ENCODE measurements at places on chromosomes 4 and X.

GRCh38 chr4:2946812-2947600, 16.2 kb downstream of the NOP14 start:
- no peaks in the 10 kb centered on the region for H3K27me3 ChIP-seq
- no peak for DNase-seq
- H3K4me1 ChIP-seq: no peaks in the 10 kb centered on the region
- no peak overlapping the region for H3K27ac ChIP-seq
- no peak overlapping the region for H3K4me3 ChIP-seq

DNA sequence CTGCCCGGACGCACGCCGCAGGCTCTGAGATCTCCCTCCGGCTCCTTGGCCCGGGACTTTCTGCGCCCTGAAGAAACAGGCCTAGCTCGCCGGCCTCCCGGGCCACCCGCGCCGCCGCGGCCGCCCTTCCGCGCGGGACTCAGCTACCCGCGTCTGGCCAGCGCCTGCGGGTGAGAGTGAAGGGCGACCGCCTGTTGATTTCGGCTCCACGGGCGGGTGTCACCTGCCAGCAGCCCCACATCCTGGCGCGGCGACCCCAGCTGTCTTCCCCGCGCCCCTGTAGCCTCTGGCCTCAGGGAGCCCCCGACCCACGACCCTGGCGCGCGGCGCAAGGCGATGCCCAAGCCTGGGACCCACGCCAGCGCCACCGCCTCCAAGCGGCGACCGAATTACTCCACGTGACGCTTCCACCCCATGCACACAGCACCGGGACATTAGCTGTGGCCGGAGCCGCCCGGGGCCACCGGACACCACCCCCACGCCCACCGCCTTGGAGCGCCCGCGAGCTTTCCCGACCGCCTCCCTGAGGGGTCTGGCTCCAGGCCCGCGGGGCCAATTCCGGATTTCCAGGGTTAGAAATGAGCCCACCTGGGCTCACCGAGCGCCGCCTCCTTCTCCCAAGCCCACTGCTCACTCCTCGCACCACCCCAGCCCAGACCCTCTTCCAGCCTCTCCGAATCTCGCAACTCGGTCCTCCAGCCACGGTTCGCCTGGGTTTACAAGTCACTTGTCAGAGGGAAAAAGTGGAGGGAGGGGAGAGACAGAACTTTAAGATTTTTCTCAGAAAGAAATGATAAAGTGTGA, 10.2 kb downstream of the ARX start:
- peaks cover 13% of the 10 kb centered on the region for H3K4me1 ChIP-seq
- H3K27ac ChIP-seq: no peak overlapping the region
- H3K36me3 ChIP-seq: no peaks in the 10 kb centered on the region
- no peak overlapping the region for H3K4me3 ChIP-seq

GRCh38 chr4:9919047-9919446, 102.2 kb downstream of the SLC2A9 start:
- H3K4me3 ChIP-seq: no peak overlapping the region
- H3K4me1 ChIP-seq: no peaks in the 10 kb centered on the region
- H3K27me3 ChIP-seq: no peaks in the 10 kb centered on the region
- DNase-seq: no peak
- H3K36me3 ChIP-seq: peaks cover 24% of the 10 kb centered on the region

DNA sequence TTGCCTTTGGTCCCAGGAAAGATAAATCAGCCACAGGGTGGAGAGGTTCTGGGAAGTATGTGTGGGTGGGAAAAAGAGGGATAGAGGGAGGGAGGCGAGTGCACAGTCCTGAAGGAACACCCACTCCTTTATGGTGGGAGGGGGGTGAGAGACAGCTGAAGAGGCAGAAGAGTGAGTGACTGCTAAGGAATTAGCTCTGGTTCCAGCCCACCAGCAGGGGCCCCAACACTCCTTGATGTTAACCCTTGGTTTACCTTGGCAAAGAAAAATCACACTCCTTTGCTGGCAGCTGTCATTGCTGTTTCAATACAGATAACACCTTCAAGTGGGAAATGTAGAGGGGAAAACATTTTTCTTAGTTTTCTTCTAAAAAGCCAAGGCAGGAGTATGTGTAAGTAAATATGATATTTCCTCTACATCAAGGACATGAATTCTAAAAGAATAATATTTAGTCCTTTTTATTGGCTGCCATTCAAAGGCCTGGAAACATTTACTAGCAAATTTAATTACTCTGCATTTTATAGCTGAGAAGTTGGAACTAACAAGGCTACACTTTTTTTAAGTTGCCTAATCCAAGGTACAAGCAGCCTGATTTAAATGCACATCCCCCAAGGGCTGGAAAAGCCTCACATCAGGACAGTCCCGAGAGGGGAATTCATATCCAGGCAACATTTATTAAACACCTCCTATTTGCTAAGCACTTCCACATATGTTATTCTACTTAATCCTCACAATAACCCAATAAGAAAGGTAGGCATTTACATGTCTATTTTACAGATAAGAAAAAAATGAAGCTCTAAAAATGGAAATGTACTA, 81.7 kb downstream of the HS6ST2 start:
- no peaks in the 10 kb centered on the region for H3K4me1 ChIP-seq
- H3K27ac ChIP-seq: no peak overlapping the region
- H3K27me3 ChIP-seq: no peaks in the 10 kb centered on the region
- no peaks in the 10 kb centered on the region for H3K36me3 ChIP-seq

- H3K27ac ChIP-seq: no peak overlapping the region
- H3K27me3 ChIP-seq: no peaks in the 10 kb centered on the region
- no peak overlapping the region for H3K4me3 ChIP-seq
- no peak for DNase-seq
Measured at GRCh38 chr4:155025762-155026457, 182.5 kb upstream of the NPY2R start.

DNA sequence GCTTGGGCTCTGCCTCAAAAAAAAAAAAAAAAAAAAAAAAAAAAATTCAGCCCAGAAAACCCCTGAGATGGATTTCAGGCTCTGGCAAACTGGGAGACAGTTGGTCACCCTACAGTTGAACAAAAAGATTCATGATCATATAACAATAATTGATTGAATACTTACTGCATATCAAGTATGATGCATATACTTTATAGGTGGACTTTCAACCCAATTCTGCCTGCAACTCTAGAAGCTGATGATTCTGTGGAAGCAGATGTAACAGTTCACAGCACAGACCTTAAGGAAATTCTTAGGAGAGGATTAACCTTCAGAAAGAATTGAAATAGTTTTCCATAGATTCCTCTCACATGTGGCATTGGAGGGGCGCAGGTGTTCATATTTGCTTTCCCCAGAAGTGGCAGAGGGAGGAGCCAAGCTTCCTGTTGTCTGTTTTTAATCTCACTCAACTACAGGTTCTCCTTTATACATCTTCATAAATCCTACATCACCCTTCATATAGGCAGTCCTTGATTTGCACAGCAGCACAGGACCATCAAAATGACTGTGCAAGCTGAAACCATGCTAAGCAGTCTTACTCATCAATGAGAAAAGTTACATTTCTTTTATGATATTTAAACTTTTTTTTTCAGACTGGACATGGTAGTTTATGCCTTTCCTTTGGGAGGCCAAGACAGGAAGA, 149.4 kb upstream of the KLF3 start:
- H3K4me3 ChIP-seq: no peak overlapping the region
- H3K27me3 ChIP-seq: no peaks in the 10 kb centered on the region
- peaks cover 6% of the 10 kb centered on the region for H3K4me1 ChIP-seq
- no peak overlapping the region for H3K27ac ChIP-seq
